NCI-H1436 (cell line): ENCODE measurements at places on chromosomes 1 and 21.

GRCh38 chr1:78072216-78072615 is 26.4 kb downstream of the GIPC2 start:
- DNase-seq, result no peak

DNA sequence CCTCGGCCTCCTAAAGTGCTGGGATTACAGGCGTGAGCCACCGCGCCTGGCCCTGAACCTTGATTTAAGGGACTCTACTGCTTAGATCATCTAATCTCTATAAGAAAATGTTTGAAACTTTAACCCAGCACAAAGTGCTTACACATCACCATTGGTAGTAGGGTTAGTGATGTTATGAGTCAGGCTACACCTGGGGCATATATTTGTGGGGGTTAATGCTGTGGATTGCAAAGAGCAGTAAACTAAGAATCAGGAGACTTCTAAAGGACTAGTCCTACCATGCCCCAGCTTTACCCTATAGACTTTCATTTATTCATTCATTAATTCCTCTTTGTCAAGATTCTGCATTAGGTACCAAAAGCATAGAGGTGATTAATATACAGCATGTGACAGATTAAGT is 880.5 kb downstream of the TTLL7 start:
- no peak for DNase-seq

DNA sequence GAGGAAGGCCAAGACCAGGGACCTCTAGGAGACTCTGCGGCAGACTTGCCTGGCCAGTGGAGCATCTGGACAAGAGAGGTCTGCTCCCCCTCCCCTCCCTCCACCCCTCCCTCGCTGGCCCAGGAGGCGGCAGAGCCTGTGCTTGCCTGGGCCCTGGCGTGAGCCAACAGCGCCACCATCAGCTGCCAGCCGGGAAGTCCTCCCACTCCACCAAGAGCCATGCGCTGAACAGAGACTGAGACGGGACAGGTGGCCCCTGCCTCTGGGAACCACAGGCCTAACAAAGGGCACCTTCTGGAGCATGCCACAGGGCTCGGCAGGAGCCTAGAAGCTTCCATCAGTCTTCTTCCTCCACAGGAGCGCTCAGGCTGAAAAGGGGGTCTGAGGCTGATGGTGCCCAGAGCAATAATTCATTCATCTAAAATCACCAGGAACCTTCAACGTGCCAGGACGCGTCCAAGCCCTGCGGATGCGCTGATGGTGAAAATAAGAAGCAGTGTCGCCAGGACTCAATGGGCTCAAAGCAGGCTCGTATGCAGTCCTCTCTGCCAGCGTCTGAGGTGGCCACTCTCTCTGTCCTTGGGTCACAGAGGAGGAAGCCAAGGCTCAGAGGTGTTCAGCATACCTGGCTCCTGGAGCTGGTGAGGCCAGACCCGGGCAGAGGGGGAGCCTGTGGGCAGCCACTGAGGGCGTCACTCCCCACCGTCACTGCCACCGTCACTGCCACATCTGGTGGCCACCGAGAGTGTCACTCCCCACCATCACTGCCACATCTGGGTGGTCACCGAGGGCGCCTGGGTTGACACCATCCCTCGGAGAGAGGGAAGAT is 161.2 kb downstream of the NPHP4 start:
- no peak for DNase-seq

GRCh38 chr21:31938330-31939301 is 65.8 kb downstream of the HUNK start:
- DNase-seq, result no peak

DNA sequence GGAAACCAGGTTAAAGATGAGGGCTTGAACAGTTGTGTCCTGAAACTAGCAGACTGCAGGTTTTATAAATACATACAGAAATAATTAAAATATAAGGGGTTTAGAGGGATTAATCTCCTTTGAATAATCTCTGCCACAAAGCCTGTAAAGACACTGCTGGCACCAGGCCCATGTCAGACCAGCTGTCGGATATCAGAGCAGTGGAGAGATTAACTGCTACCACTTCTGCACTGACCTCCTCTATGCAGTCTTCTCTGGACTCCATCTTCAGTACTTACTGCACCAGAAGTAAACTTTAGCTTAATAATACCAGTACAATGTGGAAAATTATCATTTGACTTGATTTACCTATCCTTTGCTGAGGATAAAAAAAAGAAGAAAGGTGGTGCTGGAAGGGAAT is 128.6 kb downstream of the LHX4 start:
- peak; percentile 9 for DNase-seq

GRCh38 chr1:44417351-44418021 is 12.4 kb downstream of the RNF220 start:
- DNase-seq, result peak; percentile 6

DNA sequence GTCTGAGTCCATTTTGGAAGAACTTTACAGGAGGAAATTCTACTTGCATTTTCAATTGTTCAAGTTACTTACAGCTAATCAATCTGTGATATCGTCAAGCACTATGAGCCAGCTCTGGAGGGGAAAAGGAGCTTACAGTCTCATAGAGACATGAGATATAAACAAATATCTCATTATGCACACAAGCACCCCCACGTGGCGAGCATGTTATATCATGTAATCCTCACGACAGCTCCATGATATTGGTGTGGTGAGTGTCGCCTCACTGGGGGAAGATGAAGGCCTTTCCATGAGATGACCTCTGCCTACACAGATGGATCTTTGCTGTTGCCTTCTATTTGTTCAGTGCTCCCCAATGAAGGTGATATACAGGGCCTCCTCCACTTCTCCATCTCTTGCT is 34.6 kb downstream of the TNR start:
- no peak for DNase-seq
